ENCODE measurements at places on chromosomes 1 and 21.

DNA sequence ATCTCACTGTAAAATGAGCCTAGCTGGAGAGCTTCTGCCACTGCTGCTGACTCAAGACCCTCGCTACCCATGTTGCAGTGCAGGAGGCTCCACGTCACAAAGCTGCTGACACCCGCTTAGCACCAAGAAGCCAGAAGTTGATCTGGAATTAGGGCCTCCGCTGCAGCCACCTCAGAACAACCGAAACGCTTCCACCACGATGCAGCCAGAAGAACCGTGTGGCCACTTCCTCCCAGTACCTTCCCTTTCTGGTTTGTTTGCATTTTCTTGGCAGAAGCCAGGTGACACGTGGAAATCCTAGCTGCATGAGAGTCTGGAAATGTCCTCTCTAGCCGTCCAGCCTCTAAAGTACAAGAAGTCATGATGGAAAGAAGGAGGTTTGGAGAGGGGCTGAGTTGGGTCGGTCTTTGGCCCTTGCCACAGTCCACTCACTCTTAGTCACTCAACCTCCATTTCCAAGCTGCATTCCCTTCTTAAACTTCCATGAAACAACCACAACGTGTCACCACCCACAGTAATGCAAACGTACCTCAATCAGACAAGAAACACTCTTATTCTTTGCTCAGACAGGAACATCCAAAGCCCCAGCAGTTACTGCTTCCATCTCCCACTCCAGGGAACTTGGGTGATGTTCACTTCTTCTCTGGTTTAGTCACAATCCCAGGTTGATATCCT, 10.0 kb upstream of the CDA start:
- peak; percentile 21 for DNase-seq

GRCh38 chr21:45854690-45855247, 126.8 kb upstream of the COL6A1 start:
- no peak for DNase-seq

DNA sequence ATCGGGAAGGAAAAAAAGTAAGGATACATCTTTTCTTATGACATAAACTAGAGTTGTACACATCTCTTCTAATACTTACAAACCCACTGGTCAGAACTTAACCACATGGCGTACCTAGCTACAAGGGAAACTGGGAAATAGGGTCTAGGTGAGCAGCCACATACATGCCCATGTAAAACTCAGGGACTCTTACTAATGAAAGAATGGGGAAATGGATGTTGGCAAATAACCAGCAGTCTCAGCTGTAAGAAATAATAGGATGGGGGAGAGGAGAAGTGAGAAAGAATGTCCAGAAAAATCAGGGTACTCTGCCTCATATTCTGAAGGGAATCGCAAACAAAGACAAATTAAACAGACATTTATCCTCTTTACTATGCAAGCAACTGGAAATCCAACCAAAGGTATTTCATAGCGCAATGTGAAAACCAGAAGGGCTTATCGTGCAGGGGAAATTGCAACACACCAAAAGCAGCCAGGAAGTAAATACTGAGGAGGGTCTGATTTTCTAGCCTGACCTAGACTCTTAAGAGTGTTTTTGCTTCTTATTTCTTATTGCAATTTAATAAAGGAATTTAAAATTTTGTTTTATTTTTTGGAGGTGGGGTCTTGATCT, 17.5 kb downstream of the GTF2B start:
- no peak for DNase-seq

DNA sequence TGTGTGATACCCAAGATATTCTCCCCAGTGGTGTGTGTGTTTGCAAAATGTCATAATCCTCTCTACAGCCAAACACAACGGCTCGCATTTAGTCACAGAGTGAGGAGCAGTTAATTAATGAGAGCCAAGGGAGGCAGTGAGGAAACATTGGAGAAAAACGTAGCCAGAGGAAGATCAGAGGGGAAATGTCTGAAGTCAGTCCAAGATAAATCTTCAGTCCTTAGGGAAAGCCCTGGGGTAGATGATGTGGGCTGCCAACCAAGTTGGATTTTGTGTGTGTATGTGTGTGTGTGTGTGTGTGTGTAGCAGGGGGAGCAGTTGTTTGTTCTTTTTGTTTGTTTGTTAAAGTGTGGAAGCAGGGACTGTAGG, 201.0 kb upstream of the PTBP2 start:
- DNase-seq, result no peak

DNA sequence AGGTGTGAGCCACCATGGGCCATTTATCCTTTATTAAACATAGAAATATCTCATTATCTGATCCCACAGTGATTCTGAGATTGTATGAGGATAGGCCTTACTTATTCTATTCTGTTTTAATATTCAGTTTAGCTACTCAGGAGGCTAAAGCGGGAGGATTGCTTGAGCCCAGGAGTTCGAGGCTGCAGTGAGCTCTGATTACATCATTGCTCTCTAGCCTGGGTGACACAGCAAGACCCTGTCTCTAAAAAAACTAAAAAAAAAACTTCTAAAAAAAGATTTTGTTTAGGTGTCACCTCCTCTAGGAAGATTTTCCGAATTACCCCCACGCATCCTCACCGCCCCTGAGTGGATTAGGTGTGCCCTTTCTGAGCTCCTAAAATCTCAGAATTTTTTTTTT, 14.3 kb upstream of the HNRNPU start:
- DNase-seq, result no peak

DNA sequence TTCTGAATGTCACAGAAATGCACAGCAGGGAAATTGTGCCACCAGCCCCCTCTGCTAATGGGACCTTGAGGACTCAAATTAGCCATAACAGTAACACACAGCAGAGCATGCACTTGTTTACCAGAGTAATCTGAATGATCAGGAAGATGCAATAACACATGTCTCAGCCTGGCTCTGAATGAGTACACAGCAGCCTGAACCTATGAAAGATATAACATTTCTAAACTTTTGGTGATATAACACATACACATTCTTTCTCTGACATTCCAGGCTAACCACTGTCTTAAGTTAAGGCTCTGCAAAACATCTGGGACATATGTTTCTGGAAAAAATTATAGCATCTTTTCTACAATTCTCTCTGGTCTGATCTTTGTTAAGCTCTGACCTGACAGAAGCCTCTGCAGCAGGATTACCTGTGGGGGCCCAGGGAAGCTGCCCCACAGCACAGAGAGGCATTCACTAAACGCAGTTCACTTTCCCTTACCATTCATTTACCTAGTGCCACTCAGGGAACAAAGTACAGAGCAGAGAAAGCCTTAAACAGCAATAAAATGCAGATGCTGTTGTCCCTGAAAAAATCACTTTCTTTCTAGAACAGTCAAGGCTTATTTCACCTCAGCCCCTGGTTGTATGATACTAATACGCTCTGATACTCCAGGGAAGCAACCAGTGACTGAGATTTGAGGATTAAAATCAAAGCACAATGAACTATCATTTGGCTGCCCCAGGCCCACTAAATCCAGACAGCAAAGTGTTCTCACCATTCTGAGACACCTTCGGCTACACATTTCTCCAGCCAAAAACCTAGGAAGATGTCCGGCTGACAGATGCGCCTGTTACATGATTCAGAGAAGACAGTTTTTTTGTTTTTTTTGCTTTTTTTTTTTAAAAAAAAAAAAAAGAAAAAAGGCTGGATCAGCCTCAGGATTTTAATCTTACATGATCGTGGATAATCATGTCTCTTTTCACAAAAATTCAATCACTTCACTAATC, 54.0 kb upstream of the CNN3 start:
- DNase-seq, result no peak

GRCh38 chr21:31184459-31184858, 146.2 kb upstream of the KRTAP19-8 start:
- no peak for DNase-seq

DNA sequence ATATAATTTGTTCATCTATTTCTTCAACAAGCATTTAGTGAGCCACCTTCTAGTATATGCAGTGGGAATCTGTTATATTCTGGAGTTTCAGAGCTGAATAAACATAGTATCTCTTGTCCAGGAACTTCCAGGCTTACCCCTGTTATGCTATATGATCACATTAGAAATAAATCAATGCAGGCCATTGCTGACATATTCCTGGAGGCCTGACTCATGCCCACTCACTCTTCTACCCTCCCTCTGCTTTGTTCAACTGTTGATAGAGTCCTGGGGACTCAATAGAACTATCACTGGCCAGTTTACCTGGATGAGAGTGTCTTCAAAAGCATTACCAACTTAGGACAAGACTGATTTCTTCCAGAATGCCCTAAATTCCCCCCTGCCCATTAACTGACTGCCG, 29.3 kb upstream of the SRSF10 start:
- DNase-seq, result peak; percentile 69

DNA sequence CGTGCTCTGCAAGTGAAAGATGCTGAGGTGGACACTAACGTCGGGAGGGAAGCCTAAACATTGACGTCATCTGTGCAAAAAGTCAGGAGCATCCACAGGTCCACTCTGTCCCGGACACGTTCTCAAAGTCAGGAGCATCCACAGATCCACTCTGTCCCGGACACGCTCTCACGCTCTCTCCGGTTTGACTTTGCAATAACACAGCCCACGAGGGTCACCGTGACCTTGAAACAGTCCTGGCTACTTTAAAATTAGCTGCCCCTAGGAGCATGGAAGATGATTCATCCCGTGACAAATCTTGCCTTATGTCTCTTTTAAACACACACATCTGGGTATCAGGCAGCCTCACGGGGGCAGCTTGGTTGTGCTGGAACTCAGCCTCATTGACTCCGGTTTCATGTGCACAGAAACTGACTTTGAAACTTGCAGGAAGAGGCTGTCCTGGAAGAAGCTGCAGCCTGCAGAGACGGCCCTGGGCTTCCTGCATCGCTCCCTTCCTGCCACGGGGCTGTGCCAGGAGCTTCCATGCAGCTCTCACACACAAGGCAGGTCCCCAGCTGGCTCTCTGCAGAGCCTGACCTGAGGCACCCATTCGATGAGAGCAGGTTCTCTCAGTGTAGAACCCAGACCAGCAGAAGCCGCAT, 18.1 kb upstream of the COL18A1 start:
- DNase-seq, result peak; percentile 46

DNA sequence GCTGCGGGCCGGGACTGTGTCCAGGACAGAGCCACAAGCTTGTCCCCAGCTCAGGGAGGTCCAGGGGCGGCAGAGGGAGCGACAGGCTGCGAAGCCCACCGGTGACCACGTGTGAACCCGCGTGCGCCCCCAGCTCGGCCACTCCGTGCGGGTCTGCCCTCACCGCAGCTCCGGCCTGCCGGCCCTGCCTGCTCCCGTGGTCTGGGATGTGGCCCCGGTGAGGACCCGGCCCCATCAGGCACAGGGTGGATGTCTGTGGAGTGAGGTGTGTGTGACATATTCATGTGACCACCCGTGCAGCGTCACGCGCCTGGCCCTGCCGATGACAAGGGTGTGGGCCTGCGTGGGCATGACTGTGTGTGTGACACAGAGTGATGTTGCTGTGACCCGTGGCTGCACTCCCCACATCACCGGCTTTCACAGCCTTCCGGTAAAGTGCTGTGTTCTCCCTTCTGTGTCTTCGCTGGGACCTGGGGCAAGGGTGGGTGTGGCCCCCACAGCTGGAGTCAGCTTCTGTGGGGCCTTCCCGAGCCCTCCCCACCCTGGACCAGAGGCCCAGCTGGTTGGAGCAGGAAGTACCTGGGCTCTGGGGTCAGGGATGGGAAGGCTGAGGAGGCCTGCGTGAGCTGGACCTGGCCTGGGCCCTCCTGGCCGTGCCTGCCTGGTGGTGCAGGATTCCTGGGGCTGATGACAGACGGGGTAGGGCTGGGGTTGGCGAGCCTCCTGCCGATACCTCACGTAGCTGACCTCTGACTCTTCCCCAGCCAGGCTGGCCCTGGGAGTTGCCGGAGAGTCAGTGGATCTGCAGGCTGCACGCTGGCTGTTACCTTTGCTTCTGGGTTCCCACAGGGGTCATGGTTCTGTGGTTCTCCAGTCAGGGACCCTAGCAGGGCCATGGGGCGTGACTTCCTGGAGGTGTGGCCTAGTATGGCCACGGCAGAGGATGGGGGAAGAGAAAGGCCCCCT, 4.1 kb downstream of the RNF223 start:
- DNase-seq, result peak; percentile 23

DNA sequence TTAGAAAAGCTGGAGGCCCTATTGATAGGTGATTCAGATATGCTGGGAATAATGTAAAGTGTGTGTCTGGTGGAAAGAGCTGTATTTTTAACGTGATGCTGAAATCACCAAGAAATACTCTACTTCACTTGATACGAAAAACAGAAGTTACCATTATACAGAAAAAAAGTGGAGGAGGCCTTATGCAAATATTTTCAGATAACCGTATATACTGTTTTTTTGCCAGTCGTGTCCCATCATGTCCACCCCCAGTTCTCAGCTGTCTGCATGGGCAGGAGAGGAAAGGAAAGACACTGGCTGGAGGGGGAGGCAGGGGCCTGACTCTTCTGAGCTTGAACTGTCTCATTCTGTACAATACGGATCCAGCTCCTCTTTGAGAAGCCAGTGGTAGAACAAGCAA, 51.1 kb downstream of the KCNJ6 start:
- no peak for DNase-seq

GRCh38 chr21:45039317-45040156, 34.8 kb upstream of the ADARB1 start:
- DNase-seq, result no peak

- DNase-seq, result no peak
These were observed 16.8 kb upstream of the FOXE3 start for GRCh38 chr1:47399138-47399845.

DNA sequence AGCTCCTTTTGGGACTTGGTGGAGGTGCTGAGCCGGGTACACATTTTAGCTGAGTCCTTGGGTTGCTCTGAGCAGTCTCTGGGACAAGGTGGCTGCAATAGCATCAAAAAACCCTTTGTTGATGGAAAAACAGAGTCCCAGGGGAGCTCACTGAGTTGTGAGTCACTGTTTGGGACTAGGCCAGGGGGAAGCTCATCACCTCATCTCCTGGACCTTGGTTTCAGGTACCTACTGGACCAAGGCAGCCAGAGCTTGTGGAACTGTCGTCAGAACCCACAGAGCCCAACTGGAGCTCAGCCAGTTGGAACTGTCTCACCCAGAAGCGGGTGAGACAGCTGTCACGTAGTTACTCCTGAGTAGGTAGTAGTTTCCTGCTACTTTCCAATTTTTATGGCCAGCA, 146.7 kb downstream of the HLX start:
- no peak for DNase-seq

DNA sequence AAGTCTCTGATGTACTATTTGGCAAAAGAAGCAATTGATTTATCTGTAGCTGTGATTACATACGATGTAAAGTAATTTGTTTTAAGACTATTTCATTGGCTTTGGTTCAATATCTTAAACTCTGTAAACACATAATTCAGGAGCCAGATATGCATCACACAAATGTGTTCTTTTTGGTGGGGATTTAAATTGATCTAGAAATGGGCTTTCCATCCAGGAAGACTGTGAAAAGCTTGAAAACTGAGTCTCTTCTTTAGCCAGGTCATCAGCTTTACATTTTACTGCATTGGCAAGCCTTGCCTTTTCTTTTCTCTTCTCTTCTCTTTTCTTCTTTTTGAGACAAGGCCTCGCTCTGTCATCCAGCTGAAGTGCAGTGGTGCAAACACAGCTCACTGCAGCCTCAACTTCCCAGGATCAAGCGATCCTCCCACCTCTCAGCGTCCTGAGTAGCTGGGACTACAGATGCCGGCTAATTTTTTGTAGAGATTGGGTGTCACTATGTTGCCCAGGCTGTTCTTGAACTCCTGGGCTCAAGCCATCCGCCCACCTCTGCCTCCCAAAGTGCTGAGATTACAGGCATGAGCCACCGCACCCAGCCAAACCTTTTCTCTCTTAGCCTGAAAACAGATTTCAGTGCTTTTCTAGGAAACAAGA, 1.4 kb downstream of the RCAN3 start:
- DNase-seq, result no peak

GRCh38 chr21:45211661-45212060, 76.0 kb downstream of the POFUT2 start:
- DNase-seq, result no peak
